ENCODE measurements at places on chromosomes 1 and 21.

GRCh38 chr1:184618851-184619250 lies 135.8 kb downstream of the EDEM3 start:
- no peak for DNase-seq

DNA sequence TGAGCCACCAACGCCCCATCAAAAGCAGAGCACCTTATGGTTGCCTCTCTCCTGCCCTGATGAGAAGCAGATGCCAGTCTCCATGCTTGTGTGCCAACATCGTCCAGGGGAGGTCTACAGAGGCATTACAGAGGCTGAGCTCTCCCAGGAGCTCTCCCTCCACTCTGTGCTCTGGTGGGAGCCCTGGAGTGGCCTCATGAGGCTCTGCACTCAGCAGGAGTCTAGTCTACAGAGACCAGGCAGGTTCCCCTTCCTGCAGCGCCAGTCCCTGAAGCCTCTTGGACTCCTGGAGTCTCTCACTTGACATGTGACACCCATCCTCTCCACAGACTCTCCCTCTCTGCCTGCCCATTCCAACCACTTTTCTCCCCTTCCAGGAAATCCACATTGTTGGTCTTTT lies 3.4 kb downstream of the DCST1 start:
- no peak for DNase-seq

DNA sequence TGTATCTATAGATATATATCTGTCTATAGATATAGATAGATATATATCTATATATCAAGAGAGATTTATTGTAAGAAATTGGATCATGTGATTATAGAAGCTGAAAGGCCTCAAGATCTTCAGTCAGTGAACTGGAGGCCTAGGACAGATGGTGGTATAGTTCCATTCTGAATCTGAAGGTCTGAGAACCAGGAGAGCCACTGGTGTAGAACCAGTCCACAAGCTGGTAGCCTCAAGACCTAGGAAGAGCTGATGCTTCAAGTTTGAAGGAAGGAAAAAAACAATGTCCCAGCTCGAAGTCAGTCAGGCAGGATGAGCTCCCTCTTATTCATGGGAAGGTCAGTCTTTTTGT lies 213.2 kb upstream of the JUN start:
- no peak for DNase-seq

- no peak for DNase-seq
Observed at GRCh38 chr21:26801498-26801897, 43.7 kb downstream of the ADAMTS1 start.

- no peak for DNase-seq
Observed at GRCh38 chr1:154479764-154480421, 22.1 kb upstream of the TDRD10 start.

- DNase-seq = no peak
Observed at GRCh38 chr1:151988405-151988923, 5.2 kb downstream of the S100A10 start.

- DNase-seq = no peak
Observed at GRCh38 chr1:3954170-3955169, 54.4 kb upstream of the C1orf174 start.

DNA sequence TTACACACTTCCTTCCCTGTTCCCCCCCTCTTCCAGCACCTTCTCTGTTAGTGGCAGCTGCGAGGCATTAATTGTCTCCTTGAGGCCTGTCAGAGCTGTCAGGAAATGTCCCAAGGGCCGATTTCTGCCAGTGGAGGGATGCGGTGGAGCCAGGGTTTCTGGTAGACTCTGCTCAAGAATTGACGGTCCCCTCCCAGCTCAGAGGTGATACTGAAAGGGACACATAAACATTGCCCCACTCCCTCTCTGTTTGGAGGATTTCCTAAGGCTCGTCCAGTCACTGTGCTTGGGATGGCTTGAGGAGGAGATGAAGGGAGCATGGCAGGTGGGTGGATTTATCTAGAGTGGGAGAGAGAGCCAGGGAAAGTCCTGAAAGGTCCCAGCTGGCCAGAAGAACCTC lies 61.4 kb upstream of the CD34 start:
- no peak for DNase-seq

GRCh38 chr1:3151456-3151855 lies 82.5 kb downstream of the PRDM16 start:
- no peak for DNase-seq

DNA sequence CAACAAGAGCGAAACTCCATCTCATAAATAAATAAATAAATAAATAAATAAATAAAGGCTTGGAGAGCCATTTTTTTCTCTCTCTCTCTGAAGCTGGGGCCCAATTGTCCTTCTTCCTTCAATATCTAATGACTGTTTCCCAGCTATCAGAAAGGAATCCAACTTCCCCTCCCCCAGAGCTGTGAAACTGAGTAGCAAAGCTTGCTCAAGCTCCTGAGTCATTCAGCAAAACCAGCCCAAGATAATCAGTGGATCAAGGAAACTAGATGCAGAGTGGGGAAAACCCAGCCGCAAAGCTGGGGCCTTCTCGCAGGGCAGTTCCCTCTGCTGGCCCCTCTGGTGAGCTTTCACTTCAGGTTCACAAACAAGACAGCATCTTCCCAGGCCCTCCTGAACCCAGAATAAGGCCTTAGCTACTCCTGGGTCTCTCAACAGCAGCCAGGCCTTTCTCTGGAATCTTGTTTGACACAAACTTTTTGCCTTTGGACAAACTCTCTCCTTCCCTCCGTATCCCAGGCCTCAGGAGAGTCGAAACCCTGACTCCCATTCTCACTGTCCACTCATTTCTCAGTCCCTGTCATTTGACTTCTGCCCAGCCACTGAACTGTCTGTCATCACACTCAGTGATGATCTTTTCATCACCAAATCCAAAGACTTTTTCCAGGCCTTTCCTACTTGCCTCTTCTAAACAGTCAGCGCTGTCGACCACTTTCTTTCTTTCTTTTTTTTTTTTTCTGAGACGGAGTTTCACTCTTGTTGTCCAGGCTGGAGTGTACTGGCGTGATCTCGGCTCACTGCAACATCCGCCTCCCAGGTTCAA lies 18.0 kb upstream of the PTP4A2 start:
- DNase-seq = peak; percentile 50

DNA sequence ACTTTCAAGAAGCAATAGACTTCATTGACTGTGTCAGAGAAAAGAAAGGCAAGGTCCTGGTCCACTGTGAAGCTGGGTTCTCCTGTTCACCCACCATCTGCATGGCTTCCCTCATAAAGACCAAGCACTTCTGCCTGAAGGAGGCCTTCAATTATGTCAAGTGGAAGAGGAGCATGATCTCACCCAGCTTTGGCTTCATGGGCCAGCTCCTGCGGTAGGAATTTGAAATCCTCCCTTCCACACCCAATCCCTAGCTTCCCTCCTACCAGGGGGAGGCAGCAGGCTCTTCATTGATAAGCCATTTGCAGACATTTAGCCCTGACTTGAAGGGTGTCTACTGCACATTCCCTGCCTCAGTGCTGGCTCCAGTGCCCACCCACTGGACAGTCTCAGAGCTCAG lies 84.3 kb upstream of the RHOU start:
- no peak for DNase-seq

DNA sequence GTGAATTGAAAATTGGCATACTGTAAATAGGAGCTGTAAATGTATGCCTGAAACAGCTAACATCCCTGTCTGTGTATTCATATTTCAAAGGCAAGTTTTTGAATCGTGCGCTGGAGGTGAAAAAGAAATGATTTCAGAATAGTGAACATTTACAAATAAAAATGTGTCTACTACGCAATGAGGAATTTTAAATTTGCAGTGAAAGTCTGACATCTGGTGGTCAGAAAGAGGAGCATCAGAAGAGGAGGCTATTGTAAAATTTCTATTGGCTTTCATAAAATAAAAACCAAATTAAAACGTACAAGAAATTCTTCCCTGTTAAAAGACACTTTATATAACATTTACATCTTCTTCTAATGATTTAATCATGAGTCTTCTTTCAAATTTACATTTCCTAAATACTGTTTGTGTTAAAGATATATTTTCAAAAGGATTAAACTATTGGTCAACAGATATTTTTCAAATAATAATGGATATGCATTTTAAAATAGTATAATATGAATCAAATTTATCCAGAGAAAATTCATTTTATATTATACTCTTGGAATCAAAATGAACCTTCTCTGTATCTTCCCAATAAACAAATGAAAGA lies 113.7 kb upstream of the RRP15 start:
- no peak for DNase-seq

GRCh38 chr1:220067269-220068204 lies 21.2 kb upstream of the EPRS1 start:
- DNase-seq = no peak

DNA sequence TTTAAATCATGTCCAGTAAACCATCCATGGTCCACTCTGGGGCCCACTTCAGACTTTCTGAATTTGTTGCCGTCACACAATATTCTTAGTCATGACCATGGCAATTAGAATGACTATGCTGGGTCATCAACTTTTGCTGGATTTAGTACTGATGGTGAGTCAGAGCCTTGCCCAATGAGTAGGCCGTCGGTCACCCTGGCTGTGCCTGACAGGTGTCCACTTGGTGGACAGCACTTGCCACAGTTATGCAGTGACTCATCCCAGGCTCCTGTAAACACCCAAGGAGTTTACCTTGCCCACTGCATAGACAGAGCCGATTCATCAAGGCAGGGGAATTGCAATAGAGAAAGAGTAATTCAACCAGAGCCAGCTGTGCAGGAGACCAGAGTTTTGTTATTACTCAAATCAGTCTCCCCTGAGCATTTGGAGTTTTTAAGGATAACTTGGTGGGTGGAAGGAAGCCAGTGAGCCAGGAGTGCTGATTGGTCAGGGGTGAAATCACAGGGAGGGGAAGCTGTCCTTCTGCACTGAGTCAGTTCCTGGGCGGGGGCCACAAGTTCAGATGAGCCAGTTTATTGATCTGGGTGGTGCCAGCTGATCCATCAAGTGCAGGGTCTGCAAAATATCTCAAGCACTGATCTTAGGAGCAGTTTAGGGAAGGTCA lies 333.8 kb downstream of the PTPRU start:
- no peak for DNase-seq

DNA sequence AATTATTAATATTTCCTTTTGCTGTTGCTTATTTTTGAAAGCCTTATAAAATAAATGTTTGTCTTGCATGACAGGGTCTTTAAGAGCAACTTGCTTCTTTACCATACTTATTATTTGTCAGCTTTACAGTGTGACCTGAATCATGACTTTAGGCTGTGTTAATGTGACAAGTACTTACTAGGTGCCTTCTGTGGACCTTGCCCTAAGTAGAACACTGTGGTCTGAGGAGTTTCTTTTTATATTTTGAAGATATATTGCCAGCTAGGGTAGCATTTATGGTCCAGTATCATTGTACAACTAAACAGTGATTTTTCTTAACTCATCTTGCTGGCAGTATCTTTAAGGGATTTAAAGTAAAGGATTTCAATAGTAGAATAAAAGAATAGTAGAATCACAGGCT lies 45.4 kb upstream of the LAMC2 start:
- DNase-seq = no peak

- DNase-seq = no peak
Observed at GRCh38 chr1:170494369-170494768, 37.6 kb upstream of the GORAB start.

GRCh38 chr21:26080211-26080610 lies 90.4 kb downstream of the APP start:
- DNase-seq = no peak

DNA sequence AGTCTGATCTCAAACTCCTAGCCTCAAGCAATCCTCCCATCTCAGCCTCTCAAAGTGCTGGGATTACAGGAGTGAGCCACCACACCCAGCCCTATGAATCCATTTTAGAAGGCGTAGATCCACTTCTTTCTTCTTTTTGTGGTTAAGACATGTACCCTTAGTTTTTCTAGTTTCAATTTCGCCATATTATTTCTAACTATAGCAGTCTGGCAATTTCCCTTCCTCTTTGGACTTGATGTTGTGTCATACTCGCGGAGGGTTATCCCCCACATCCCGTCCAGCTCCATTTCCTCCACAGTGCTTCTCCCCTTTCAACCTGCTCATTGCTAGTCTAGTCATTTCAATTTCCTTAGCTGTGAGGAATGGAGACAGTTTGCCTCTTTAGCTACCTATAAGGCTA lies 5.2 kb upstream of the LRRC8D start:
- no peak for DNase-seq

GRCh38 chr1:15430787-15431570 lies 7.3 kb upstream of the CTRC start:
- DNase-seq = peak; percentile 59

- no peak for DNase-seq
Observed at GRCh38 chr1:42830631-42831030, 13.4 kb upstream of the SVBP start.

DNA sequence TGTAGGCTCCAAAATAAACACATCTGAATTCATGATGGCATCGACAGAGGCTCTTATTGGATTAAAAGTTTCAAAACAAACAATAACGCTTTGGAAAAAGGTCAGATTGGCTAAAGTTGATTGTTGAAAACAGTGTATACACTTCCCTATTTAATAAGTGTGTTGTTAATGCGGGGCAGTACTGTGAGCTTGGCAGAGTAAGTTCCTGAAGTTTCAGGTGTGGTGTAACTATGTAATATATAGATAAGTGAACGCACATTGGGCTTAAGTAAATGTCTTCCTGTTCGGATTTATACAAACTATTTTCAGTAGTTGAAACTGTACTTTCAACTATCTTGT lies 810 bp downstream of the ZBTB37 start:
- DNase-seq = no peak

DNA sequence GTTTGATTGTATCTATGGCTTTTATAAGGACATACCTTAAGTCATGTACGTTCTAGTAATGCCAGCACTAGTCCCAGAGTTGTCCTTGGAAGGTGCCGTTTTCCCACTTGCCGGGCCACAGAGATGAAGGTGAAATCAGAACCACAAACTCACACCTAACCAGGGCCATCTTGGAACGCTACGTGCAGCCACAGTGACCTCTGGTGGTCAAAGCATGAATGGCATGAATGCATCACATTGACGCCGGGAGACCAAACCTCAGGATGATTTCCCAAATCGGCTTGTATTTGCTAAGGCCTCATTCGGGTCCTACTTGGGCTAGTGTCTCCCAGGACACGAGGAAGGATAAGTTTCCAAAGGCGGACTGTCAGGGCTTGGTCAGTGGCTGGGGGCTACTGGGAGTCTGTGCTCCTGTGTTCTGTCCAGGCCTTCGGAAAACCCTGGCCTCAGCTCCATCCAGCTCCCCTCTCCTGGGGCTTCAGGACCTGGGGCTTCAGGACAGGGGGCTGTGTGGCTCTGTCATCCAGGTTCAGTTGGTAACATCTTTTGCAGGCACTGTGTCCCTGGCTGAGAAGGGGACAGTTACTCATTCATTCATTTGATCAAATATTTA lies 260.5 kb downstream of the PRDM2 start:
- DNase-seq = peak; percentile 25

GRCh38 chr1:234562334-234562733 lies 47.6 kb downstream of the IRF2BP2 start:
- no peak for DNase-seq

DNA sequence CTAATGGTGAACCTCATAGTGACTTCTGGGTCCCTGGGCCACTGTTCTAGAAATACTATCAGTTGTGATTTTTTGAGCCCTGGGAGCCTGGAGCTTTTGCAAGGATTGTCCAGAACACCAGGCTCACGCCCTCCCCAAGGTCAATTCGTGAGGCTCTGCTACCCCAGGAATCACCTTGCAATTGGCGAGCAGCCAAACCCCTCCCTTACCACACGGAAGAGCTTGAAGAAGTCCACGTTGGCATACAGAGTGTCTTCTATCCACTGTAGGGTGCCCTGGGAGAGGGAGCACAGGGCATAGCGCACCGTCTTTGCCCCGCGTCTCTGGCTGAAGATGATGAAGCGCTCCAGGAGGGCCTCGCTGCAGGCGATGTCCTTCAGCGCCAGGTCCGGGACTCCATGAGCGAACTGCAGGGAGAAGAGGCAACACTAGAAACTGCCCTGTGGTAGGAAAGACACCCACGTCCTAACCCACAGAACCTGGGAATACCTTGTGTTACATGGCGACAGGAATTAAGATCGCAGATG lies 22.3 kb downstream of the ABCA4 start:
- no peak for DNase-seq

All from activated T-helper 1 cell treated with Interleukin-2 at 50 U/mL for 16 hours (primary cell).